ENCODE measurements at places on chromosomes 2 and 18.

GRCh38 chr2:112703684-112704083 is 17.1 kb upstream of the NT5DC4 start:
- DNase-seq: no peak

GRCh38 chr2:54897420-54898310 is 152.6 kb downstream of the RTN4 start:
- DNase-seq: no peak

DNA sequence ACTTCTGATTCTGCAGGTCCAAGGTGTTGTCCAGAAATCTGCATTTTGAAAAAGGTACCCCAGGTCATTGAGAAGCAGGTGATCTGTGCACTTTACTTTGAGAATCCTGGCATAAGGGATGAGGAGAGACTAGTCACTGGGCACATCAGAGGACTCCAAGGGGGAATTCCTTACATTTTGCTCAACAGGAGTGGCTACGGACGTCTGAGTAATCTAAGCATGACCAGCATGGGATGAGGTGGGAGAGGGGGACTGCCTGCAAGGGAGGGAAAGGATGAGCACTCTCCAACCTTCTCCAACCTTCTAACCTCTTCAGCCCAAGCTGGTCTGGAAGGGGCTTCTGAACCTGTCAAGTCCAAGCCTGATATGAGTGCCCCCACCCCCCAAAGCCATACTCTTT is 55.5 kb downstream of the MARCHF4 start:
- DNase-seq: peak; percentile 82

- DNase-seq: peak; percentile 72
Observed at GRCh38 chr2:6073191-6074088, 381.3 kb downstream of the SOX11 start.

DNA sequence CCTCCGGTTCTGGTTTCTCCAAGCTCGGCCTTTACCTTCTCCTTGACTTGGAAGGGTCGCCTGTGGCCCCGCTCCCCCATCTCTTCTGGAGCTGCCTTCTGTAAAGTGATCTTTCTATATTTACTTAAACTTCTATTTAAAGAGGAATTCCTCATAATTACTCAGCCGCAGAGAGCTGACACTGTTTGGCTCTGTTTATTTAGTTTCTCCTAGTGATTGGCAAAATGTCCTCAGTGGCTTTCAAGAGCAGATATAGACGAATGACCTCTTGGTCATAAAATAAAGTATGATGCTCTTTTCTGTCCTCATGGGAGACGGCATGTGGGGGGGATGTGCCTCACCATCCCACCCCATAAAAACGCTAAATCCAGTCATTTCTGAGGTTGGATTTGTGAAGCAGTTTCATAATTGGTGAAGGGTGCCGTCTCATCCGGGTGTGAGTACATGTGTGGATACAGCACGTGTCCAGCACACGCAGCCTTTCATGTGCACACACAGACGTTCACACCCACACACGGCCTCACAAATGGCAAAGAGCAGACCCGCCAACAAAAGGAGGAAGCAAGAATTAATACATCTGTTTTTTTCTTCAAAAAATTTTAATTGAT is 43.4 kb upstream of the SMAD7 start:
- peak; percentile 64 for DNase-seq

DNA sequence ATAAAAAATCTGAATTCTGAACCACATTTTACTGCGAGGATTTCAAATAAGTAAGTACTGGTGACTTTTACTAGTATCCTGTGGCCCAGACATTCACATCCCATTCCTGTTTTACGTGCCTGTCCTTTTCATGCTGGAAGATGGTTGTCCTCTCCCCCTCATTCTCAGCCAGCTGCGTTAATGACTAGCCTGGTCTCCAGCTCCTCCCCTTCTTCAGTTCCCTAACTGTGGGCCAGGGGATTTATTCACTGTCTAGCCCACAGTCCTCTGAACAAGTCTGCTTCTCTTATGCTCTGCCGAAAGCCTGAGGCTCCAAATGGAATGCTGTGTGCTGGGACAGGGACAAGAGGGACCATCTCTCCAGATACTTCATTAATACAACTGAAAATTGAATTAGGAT is 373.9 kb downstream of the PTPRM start:
- no peak for DNase-seq

DNA sequence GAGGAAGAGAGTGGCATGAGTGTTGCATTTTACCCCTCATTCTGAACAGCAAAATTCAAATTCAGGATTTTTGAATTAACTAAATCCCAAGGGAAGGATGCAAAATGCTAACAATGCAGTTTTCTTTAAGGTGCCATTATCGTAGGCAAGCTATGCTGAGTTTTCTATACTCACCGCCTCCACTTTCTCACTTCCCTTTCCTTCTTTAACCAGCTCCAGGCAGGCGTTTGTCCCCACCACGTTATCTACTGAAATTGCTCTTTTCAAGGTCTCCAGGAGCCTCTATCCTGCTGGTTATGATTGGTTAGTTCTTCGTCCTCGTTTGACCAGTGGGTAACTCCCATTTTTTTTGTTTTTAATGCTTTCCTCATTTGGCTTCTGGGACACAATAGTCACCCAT is 1.8 kb upstream of the CPO start:
- no peak for DNase-seq

GRCh38 chr2:88398180-88398579 is 54.3 kb downstream of the FOXI3 start:
- no peak for DNase-seq

DNA sequence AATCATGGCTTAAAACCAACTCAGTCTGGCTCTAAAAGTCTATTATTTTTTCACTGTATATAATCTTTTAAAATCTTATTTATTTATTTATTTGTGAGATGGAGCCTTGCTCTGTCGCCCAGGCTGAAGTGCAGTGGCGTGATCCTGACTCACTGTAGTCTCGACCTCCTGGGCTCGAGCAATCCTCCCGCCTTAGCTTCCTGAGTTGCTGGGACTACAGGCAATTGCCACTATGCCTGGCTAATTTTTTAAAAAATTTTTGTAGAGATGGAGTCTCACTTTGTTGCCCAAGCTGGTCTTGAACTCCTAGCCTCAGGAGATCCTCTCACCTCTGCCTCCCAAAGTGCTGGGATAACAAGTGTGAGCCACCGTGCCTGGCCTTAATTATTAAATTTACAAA is 14.5 kb downstream of the GORASP2 start:
- DNase-seq: no peak

DNA sequence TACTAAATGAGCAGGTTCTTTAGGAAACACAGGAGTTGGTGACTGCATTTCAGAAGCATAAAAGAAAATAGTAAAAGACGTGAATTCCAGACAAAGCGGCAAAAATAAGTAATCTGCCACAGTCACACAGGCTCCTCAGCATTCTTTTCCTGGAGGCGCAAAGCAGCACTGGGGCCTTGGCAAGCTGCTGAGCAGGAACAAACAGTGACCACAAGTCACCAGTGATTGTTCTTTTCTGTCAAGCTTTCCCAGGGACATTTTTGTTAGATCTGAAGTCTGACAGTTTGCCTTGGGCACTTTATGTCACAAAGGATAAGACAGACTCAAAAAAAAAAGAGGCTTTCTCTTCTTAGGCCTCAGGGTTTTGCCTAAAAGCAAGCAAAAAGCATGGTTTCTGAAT is 216.2 kb downstream of the CDH20 start:
- DNase-seq: no peak

DNA sequence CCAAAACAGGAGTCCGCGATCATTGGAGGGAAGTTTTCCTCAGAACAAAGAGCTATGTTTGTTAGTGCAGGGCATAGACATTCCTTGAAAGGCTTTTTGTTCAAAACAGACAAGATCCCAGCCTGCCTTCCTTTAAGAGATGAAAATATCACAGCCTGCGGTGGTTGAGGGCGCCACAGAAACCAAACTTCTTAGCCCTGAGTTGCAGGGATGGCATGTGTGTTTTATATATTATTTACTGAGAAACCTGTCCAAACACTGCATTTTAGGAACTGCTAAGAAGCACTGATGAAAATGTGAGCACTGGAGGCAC is 57.5 kb upstream of the TMEM178A start:
- DNase-seq: no peak

DNA sequence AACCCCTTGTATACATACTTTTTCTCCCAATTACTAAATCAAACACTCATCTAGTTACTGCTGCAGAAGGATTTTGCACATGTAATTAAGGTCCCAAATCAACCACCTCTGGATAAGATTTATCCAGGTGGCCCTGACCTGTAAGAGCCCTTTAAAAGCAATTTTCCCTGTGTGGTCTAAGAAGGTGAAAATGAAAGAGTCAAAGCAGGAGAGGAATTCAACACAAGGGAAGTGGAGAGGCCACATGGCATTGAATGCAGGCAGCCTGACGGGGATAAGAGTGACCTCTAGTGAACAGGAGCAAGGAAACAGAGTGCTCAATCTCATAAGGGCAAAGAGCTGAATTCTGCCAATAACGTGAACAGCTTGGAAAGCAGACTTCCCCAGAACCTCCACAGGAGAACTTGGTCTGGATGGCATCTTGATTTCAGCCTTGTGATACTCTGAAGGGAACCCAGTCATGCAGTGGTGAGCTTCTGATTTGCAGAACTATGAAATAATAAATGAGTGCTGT is 27.2 kb downstream of the PPP3R1 start:
- DNase-seq: no peak

DNA sequence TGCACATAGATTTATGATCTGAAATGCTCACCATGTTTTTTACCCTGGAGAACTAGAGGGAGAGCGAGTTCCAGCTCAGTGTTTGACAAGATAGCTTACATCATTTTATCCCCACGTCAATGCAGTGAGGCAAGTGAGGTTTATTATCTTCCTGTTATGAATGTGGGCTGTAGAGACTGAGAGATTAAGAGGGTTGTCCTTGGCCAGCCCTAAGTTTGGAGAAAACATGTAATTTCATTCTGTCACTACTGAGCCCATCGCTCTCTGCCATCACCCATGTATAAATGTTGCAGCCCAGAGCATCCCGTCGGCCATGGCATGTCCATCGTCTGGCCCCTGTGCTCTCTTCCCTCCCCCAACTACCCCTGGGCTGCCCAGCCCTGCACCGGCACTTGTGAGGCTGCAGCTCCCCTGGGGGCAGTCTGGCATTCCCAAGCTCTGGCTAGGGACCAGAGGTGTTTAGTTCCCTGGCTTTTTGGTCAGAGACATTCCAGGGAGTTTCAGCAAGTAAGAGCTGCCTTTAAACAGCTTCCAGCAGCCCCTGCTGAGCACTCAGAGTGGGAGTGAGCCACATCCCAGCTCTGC is 136.7 kb downstream of the ANTXR1 start:
- peak; percentile 79 for DNase-seq

DNA sequence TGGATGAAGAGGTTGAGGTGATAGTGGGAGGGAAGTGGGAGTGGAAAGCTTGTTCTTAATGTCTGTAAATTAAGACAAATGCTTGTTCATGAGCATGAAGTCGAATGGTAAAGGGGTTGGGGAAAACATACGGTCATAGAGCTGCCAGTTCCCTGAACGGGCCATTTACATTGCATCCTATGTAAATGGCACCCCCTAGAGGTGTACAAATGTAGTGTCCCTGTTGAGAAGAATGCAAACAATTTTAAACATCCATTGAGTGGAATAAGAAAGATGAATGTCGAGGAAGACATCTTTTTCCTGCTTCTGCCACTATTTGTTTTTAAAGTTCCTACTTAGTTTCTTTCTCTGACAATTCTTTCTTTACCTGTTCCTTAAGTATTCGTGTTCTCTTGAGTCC is 155.7 kb downstream of the RDH14 start:
- peak; percentile 52 for DNase-seq

GRCh38 chr2:222982010-222982908 is 69.7 kb upstream of the KCNE4 start:
- DNase-seq: peak; percentile 89

DNA sequence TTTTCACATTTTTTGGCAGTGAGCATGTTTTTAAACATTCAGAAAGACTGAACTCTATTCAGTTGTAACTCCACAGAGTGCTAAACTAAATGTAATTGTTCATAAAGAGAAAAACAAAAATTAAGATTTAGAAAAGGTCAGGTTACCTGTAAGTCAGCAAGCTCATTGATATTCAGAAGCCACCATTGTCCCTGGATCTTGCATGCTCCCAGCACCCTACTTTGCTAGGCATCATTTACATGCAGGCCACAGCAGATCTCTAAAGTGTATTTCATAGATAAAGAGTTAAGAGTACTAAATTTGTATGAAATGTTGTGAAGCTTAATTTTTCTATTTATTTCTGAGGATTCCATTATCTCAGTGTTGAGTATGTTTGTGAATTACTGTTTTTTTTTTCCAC is 64.8 kb upstream of the CDH19 start:
- no peak for DNase-seq

All from fibroblast of upper back skin (primary cell).